ENCODE measurements at places on chromosomes 3 and 15. TPM values are rescaled to one million over a fixed set of nuclear protein-coding genes. Genes with fewer than 3 reads are reported as not detected.

ERC2 gene
- total RNA-seq, result not detected

MUSTN1 gene
- 0.28 TPM for total RNA-seq

OR5K2 gene
- not detected for total RNA-seq

SLC26A6 gene
- total RNA-seq, result 16.2 TPM

GOLGA8G gene
- total RNA-seq, result not detected

LRRC3B gene
- total RNA-seq, result not detected

STIMATE gene
- total RNA-seq, result 7.5 TPM

ZNF80 gene
- not detected for total RNA-seq

HLTF gene
- total RNA-seq, result 17.0 TPM

SEC22A gene
- total RNA-seq, result 22.3 TPM

PLSCR4 gene
- total RNA-seq, result 9.0 TPM

ACP3 gene
- total RNA-seq, result 0.08 TPM

PYGO1 gene
- 7.6 TPM for total RNA-seq

GPR160 gene
- 1.9 TPM for total RNA-seq

Measured in A549 treated with Mapracorat at 1 μM for 4 hours (cell line).